Colonic mucosa (tissue), 4 donors: ENCODE measurements at places on chromosomes 3 and 15. TPM values are rescaled to one million over a fixed set of nuclear protein-coding genes. Genes with fewer than 3 reads are reported as not detected.

GPR160 gene
- 78.4 TPM for total RNA-seq

PRR20G gene
- not detected for total RNA-seq

CMSS1 gene
- total RNA-seq = 10.7 TPM

LEKR1 gene
- total RNA-seq = 2.0 TPM

TPRG1 gene
- 1.8 TPM for total RNA-seq

CCR2 gene
- 3.0 TPM for total RNA-seq

GCHFR gene
- 42.5 TPM for total RNA-seq

KLHL40 gene
- not detected for total RNA-seq

FRMD5 gene
- 3.4 TPM for total RNA-seq

LRRC34 gene
- 0.77 TPM for total RNA-seq

CTXN2 gene
- total RNA-seq = 0.07 TPM

TIMMDC1 gene
- total RNA-seq = 128 TPM

FAM107A gene
- 5.1 TPM for total RNA-seq

TSPAN3 gene
- total RNA-seq = 841 TPM

GTF2A2 gene
- 143 TPM for total RNA-seq

SH2D7 gene
- 1.6 TPM for total RNA-seq
